ENCODE measurements at places on chromosomes 13 and 19.

GRCh38 chr13:28820099-28821051 lies at the start of gene MTUS2:
Gene MTUS2 (plus strand): TSS chr13:28820339.
- DNase-seq: no peak

DNA sequence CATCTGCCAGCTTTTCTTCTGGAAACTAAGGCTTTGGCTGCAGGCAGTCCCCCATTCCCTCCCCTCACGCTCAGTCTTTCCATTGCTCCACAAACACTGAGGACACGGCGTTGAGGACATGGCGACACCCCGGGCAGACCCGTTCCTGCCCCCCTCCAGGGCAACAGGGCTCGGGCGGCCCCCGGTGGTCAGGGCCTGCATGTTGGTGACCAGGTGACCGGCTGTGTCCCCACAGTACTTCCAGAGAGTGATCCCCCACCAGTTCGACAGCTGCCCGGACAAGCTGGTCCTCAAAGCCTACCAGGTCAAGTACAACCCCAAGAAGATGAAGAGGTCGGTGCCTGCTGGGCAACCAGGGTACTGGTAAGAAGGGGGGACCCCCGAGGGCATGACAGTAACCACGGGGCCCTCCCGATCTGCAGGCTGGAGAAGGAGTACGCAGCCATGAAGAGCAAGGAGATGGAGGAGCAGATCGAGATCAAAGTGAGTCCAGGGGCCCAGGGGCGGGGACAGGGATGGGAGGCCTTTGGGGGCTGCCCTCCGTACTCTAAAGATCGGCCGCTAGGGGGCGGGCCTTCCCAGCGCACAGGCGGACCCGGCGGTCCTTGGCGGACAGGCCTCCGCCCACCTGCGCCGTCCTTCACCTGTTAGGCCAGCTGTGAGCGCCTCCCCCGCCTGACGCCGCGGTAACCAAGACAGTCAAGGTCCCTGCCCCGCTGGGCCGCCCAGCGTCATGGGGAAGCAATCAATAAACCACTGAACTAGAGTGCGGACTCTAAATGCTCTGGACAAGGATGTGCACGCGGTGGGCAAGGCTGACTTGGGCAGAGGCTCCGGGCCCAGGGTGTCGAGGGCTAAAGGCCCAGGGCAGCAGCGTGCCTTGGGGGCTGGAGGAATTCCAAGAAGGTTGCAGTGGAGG lies 21.1 kb downstream of the PRR36 start:
- peak; percentile 22 for DNase-seq

DNA sequence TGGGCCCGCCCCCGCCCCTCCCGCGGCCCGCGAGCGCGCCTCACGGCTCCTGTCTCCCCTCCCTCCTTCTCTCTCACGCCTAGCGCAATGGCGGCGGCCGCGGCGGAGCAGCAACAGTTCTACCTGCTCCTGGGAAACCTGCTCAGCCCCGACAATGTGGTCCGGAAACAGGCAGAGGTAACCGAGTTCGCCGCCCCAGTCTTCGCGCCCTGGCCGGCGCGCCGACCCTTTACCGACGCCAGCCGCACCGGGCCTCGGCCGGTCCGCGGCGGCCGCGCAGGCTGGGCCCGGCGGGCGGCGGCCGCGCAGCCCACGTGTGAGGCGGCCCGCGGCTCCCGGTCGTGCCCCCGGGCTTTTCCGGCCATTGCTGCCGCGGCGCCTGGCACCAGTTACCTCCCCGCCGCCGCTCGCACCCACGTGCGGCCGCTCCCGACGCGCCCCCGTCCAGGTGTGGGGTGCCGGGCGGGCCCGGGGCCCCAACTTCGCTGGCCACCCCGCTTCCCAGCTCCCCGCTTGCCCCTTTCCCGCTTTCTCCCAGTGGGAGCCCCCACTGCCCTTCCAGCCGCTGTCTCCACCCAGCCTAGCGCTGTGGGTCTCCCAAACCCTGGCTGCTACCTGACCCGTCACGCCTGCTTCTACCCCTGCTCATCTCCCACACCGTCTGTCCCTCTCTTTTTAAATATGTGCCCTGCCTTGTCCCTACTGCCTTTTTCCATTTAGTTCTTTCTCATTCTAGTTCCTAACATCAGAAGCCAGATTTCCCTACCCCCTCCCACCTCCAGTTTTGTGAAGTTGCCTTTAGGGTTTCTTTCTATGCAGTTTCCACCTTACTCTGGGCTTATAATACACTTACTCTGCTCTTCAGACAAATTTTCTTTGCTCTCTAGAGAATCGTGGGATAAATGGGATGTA lies 23.4 kb downstream of the IPO5 start:
- DNase-seq: peak; percentile 15

DNA sequence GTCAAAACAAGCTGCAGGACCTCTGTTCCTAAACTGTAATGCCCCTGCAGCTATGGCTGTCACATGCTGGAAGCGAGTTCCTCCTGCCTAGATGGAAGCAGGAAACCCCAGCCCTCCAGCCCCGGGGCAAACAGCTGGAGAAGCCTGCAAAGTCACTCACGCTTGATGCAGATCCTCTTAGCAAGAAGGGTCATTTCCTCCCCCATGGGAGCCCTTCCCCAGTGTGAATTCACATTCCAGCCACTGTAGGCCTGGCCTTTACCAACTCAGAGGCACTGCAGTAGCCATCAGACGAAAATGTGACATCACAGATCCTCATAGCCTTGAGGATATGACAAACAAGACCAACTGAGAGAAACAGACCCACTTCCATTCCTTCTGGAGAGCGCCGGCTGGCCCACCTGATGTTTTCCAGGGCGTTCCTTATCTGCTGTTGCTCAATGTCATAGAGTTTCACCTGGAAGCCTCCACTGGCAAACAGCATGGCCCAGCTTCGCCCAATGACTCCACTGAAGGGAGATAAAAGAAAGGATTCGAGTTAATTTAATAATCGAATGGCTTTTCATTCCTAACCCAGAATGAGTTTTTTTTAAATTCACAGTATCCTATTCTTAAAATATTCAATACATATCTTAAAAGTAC lies 13.5 kb downstream of the CRYL1 start:
- no peak for DNase-seq

DNA sequence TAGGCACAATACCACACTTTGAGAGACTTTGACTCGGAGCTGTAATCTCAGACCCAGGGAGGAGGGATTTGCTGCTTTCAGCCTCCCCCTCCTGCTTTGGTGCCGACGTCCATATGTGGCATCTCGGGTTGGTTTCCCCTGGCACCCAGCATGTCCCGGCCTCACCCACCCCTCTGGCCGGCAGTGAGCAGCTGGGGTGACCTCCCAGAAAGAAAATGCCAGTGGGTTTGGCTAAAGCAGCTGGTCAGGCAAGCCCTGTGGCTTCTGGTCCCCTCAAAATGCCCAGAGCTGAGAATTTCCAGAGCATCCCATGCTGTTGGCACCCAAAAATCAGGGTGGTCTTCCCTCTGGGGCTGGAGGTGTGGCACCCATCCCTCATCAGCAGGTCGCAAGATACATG lies 34.1 kb downstream of the INSR start:
- DNase-seq: no peak

- peak; percentile 34 for DNase-seq
These were observed 755 bp downstream of the UPF3A start for GRCh38 chr13:114282041-114282670.

Data from GM12864 (cell line).